Motor neuron (in vitro differentiated cells): ENCODE measurements at places on chromosomes 12 and 14.

GRCh38 chr12:96233168-96233567 is 39.0 kb downstream of the ELK3 start:
- ATAC-seq = no peak

GRCh38 chr14:59768855-59769375 is 101.7 kb downstream of the RTN1 start:
- no peak for ATAC-seq

DNA sequence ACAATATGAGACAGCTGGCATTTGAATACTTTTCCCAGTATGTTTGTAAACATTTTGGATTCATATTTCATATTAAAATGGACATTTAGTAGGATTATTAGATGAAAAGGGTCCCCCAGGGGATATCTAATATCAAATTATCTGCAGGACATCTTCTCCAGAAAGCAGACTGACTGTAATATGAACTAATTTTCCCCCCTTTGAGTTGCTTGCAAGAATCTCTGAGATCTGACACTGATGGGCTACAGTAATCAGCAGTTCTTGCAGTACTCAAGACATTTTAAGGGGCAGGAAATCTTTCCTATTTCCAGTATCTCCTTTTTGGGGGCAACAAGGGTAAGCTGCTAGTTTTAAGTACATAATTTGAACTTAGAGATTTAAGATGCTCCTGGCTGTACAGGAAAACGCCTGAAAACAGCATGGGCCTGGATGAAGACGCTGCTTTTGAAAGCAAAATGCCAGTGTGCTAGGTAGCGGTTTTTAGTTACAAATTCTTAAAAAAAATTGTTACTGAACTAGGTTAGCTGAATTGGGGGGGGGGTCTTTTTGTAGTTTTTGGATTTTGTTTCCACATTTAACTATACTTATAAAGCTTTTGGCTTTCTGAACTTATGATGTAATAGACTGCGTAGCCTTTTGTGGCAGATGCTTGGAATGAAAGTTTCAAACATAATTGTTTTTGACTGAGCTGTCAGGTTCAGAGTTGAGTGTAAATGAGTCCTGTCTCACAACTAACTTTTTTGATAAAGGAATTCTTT is 2.2 kb downstream of the FRMD6 start:
- ATAC-seq = no peak

DNA sequence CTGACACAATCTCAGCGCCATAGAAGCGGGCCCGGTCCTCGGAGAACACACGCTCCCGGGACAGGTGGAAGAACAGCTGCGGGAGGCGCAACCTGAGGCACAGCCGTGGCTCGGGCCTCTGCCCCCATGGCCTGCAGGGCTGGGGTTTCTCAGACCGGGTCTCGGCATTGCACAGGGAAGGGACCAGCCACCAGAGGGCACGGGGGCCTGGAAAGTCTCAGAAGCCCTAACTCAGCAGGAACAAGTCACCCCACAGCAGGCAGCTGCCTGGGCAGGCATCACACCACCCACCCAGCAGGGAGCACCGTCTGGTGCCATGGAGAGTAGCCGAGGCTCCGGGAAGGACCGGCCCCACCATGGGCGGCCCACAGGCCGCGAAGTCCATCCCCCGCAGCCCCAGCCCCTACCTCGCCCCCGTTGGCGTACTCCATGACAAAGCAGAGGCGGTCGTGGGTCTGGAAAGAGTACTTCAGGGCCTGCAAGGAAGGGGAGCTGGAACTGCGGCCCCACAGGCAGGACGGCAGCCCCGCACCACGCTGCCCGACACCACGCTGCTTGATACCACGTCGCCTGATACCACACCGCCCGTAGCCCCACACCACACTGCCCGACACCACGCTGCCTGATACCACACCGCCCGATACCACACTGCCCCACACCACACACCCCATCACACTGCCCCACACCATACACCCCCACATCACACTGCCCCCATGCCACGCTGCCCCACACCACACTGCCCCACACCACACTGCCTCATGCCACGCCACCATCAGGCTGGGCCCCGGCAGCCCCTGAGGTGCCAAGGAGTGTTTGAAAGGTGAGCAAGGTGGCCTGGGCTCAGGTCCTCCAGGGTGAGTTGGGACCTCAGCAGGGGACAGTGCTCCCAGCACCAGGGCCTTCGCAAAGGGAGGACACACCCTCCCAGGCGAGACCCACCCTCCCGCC is 20.8 kb downstream of the SIVA1 start:
- no peak for ATAC-seq

- no peak for ATAC-seq
Observed at GRCh38 chr14:70934502-70935134, 27.4 kb downstream of the PCNX1 start.

- ATAC-seq = no peak
Observed at GRCh38 chr14:101181446-101182313, 278.2 kb upstream of the RTL1 start.

DNA sequence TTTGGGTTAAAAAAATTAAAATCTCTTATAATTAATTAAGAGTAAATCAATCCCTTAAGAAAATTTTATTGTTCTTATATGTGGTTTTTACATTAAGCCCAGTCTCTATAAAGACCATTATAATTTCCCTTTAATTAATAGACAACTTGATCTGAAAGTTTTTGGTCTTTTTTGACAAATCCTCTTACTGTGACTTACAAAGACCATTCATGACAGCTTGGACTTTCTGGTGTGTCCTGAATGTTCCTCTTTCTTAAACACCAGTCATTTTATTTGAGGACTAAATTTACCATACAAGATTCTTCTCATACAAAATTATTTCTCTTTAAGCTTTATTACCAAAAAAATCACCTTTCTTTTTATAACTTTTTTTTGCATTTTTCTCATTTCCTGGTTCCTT is 368.3 kb downstream of the ADGRD1 start:
- no peak for ATAC-seq

DNA sequence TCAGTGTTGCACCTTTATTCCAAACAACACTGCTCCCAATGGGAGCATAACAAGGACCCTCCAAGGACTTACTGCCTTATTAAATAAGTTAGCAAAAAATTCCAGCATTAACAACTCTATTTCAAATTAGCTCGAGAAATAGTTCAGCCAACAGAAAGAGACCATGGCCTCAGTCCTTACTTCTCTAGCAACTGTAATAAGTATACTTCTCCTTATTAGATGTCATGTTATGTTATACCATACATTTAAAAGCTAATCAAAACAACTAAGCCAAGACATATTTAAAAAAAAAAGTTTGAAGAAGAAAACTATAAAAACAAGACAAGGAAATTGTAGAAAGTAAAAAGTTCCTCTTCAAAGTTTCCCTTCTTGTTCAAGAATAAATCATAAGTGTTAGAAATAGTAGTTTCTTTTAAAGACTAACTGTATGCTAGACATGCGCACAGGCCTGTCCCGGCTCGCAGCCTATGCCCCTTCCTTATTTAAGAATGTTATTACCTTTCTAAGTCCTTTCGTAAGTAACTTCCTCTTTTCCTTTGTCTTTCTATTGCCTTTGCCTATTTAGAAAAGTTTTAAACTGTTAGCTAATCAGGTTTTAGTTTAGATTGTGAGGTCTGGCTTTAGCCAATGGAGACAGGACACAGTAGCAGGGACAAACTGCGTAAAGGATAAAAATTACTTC is 68.6 kb downstream of the RESF1 start:
- no peak for ATAC-seq

DNA sequence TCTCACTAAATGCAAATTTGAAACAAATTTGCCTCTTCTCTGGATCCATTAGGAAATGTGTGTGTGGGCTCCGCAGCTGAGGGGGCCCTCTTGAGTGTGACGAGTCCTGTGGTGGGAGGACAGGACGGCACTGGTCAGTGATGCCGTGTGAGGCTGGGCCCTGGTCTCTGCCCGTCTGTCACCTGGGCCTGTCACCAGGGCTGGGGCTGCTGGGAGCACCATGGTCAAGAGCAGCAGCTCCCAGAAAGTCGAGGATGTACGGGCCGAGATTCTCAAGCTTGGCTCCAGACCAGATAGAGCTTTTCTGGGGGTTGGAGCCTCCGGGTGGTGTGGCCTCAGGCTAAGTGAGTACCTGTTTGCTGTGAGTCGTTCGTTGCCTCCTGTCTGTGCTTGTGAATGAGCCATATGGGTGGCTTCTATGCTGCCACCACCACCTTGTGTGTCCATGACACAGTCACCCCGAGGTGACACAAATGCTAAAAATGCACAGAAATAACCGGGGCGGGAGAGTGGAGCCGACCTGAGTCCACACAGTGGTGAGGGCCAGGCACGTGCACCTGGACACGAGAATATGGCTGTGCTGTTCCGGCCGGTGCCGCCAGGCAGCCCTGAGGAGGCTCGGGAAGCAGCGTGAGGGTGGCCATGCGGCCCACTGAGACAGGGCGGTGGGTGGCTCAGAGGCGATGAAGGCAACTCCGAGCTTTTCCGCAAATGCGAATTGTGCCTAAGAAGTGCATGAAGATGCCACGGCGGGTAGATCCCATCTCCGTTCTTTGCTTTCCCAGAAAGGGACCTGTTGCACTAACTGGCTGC is 8.7 kb downstream of the PGAM5 start:
- ATAC-seq = peak; percentile 25

GRCh38 chr12:54215989-54216796 is 27.4 kb upstream of the SMUG1 start:
- no peak for ATAC-seq

DNA sequence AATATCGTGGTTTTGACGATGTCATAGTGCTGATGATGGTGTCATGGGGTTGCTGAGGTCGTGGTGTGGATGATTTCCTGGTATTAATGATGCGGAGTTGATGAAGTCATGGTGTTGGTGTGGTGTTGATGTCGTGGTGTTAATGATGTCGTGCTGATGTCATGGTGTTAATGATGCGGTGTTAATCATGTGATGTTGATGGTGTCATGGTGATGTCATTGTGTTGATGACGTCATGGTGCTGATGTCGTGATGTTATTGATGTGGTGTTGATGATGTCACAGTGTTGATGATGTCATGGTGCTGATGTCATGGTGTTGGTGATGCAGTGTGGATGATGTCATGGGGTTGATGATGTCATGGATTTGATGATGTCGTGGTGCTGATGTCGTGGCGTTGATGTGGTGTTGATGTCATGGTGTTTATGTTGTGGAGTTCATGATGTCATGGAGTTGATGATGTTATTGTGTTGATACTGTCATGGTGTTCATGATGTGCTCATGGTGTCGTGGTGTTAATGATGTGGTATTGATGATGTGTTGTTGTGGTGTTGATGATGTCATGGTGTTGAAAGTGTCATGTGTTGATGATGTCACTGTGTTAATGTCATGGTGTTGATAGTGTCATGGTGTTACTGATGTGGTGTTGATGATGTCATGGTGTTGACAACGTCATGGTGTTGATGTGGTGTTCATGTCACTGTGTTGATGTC is 48.5 kb upstream of the RIMBP2 start:
- no peak for ATAC-seq
